ENCODE measurements at places on chromosomes 4 and X.

- no peak for DNase-seq
These were observed 125.1 kb upstream of the STX18 start for GRCh38 chr4:4666693-4667621.

DNA sequence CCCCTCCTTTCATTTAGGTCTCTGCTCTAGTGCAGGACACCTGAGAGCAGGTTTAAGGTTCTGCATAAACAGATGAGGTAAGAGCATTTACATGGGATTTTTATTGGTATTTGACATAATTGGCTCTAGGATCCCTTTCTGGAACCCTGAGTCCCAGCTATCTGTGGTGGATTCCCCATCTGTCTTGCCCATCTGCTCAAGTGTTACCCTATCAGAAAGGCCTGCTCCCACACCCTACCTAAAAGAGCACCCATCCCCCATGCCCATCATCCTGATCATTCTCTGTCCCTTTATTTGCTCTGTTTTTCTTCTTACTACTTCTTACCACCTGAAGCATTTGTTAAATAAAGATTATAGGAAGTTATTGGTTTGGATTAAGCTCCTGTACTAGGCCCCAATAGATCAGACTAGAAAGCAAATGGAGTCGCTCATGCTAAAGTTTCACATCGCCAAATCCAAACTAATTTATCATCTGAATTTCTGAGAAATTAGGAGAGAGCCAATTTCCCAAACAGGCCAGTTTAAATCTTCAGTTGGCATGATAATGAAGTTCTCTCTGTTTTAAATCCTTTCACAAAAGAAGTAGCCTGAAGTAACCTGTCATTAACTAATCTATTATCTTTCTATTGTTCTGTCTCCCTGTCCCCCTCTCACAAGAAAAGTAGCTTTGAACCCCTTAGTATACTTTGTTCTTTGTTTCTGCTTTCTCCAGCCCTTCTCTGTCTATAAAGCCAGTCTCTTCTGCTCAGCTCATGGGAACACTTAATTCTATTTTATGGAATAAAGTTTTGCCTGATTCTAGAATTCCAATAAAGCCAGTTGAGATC is 178.6 kb downstream of the ZNF674 start:
- no peak for DNase-seq

DNA sequence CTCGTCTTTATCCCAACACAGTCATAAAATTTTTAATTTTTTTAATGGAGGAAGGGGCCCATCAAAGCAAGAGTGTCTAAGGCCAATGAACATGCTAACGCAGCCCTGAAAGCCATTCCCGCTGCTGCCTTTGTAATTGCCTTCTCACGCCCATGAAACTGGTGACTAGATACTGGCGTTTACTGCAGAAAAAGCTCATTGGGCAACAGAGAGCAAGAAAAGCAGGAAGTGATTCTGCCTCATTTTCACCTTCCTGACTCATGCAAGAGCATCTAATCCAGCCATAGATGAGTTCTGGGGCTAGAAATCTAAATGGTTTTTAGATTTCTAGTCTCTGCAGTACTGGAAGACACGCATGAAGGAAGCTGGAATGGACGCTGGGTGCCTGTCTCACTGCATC is 72.5 kb downstream of the ANXA3 start:
- DNase-seq = no peak

- peak; percentile 32 for DNase-seq
These were observed 107.6 kb downstream of the DCTD start for GRCh38 chr4:182809417-182810102.

DNA sequence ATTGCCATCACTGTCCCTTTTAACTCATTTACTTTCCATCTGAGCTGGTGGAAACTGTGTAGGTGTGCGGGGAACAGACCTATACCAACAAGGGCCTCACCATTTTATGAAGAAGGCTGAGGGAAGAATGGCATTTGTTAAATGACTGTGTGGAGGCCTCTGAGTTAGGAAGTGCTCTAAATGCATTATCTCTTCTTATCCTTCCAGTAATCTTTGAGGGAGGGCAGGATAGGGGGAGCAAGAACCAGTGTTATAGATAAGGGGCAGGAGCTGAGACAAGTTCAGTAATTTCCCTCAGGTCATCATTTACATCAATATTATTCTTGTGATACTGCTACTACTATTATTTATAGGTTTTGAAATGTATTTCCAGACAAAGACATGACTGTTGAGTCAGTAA is 122.4 kb upstream of the PDLIM3 start:
- no peak for DNase-seq

DNA sequence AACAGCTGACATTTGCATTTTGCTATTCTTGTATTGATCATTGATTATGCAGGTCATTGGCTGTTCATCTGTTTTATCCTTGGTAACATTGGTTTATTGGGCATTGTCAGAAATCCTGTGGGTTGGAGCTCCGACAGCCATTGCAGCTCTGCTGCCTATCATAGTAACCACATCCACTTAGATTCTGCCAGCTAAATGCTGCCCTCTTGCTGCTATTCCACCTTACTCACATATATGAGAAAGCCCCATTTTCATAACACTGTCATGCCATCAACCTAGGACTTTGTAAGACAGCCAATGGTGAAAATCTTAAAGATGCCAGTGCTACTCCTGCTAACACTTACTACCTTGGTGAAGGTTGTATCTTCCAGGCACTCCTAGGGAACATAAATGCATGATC is 187.3 kb upstream of the CXCL13 start:
- DNase-seq = no peak

- no peak for DNase-seq
These were observed 45.6 kb upstream of the ANK2 start for GRCh38 chr4:113003841-113004240.

DNA sequence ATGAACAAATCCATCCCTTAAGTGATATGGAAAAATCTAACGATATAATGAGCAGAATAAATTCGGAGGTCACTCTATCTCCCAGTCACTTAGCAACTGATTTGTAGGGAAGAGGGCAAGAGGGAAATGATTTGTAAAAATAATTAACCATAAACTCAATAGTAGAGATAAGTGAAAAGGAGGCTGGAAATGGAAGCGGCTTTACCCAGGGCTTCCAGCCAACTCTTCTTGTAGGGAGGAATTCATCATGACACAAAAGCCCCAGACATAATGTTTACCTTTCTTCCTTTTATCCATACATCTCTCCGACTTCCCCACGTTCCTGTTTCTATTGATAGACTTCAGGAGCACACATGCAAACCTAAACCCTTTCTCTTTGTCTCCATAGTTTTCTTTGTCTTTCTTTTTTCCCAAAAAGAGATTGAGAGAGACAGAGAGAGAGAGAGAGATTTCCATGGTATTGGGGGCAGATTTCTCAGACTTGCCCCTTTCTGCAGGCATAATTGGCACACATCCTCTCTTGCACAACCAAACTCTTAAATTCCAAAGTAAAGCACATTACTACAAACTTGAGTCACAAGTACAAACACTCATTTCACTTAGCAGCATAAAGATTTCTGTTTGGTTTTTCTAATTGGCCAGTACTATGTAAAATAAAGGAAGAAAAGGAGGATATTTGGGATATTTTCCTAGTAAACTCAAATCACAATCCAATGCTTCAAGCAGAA is 140.9 kb downstream of the MAPK10 start:
- DNase-seq = no peak

DNA sequence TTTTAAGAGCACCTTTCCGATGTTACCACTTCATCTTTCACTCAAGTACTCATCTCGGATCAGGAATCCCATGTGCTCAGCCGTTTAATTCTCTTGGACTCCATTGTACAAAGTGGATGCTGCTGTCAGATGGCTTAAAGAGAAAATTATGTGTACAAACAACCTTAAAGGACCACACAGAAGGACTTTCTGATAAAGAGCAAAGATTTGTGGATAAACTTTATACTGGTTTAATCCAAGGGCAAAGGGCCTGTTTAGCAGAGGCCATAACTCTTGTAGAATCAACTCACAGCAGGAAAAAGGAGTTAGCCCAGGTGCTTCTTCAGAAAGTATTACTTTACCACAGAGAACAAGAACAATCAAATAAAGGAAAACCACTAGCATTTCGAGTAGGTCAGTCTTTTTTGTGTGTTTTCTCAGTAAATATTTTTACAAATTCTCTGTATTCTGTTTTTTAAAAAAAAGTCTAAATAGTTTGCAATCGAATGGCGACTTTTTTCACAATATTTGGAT is 20.1 kb downstream of the MMAA start:
- no peak for DNase-seq

- DNase-seq = no peak
These were observed 172.8 kb downstream of the SMIM20 start for GRCh38 chr4:26086621-26087441.

GRCh38 chrX:129875669-129876068 is 30.3 kb upstream of the UTP14A start:
- DNase-seq = no peak

- no peak for DNase-seq
These were observed 167.2 kb downstream of the KDR start for GRCh38 chr4:54958236-54958635.

DNA sequence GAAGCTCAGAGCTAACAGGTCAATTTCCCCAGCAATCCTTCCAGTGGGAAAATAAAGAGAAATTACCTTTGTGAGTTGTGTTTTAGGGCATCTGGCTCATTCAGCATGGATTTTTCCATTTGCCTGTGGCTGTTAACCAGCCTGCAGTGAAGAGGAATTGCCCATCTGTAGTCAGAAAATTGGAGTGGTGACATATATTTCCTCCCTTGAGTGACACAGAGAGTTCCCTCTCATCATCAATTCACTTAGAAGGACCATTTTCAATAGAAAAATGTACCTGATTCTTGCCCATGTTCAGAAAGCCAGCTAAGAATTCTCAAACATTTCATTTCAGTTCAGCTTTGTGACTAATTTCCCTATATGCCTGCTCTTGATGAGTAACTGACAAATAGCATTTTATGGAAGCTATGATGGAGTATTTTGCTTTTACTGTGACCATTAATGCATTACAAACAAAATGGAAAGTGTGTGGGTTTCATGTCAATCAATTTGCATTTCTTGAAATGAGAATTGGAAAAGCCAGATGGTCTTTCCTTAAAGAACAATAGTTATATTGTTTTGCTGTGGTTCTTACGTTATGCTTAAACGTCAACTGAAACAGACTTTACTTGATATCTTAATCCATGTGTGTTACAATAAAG is 155.8 kb downstream of the NWD2 start:
- no peak for DNase-seq

- no peak for DNase-seq
These were observed 9.5 kb downstream of the ENOX2 start for GRCh38 chrX:130893356-130894085.

- no peak for DNase-seq
These were observed 7.8 kb downstream of the HMGB3 start for GRCh38 chrX:150990910-150991309.

DNA sequence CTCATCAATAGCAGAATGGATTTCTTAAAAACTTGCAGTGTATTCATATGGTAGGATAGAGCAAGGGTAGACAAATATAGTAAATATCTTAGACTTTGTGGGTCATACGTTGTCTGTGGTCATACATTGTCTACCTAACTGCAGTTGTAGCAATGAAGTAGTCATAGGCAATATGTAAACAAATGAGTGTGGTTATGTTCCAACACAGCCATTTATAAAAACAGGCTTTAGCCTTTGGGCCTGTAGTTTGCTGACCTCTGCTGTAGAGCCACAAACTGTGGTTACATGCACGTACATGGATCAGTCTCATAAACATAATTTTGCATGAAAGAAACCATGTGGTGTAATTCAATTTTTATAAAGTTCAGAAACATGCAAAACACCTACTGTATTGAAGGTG is 98.9 kb downstream of the LARP1B start:
- DNase-seq = no peak

GRCh38 chrX:9144701-9145241 is 110.8 kb upstream of the FAM9B start:
- no peak for DNase-seq

- no peak for DNase-seq
These were observed 780 bp upstream of the NKRF start for GRCh38 chrX:119607018-119607389.

GRCh38 chr4:107388736-107389274 is 331.2 kb downstream of the PAPSS1 start:
- no peak for DNase-seq

DNA sequence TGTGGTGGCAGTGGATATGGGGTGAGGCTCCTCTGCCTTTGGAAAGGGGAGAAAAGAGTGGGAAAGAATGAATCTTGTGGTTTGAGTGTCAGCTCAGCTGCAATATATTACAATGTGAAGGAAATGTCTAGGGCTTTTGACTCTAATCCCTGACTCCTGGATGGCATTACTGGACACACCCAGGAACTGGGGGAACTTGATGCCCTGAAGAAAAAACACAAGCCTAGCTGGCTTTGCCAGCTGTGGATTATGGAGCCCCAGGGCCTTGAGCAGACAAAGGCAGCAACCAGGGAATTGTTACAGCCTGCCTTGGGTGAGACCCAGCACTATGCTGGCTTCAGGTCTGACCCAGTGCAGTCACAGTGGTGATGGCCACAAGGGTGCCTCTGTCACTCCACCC is 57.1 kb upstream of the CYSLTR1 start:
- DNase-seq = no peak

GRCh38 chr4:185916683-185917082 is 104.7 kb upstream of the SORBS2 start:
- no peak for DNase-seq

DNA sequence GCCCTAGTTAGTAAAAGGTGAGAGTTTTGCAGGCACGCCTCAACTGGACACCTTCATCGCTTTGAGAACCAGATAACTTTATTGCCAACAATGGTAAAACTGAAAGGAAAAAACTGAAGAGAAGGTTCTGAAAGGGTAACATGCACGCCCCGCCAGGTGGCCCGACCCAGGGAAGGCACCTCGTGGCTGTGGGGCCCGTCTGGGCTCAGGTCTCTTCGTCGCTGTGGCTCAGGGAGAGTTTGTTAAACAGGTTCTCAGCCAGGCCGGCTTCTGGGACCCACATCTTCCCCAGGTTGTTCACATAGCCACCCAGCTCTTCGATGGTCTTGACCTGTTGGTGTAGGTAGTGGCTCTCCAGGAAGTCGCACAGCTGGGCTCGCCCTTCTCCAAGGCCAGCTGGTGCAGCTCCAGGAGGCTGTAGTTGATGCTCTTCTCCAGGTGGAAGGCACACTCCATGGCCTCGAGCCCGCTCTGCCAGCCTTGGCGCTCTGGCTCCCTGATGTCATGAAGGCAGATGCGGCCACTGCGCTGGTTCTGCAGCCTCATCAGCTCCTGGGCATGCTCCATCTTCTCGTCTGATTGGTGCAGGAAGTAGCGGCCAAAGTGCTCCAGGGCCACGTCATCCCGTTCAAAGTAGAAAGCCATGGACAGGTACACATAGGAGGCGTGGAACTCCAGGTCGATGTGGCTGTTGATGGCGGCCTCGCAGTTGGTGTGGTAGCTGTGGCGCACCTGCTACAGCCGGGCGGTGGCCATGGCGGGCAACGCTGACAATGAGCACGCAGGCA is 69.7 kb downstream of the FAM47C start:
- no peak for DNase-seq

DNA sequence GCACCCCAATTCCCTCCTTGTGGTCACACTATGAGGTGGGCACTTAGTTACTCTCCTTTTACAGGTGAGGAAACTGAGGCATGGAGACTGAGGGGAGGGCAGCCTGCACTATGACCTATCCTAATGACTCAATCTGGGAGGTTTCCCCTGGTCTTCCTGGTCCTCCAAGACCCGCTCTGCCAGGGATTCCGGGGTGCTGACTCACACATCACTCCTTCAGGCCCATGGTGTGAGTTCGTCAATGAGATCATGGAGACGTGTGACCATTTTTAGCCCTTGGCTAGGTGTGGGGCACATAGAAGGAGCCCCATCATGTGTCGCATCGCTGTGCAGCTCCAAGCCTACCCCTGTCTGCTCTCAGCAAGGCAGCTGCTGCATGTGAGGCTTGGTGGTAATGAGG is 32.4 kb upstream of the BCOR start:
- no peak for DNase-seq

Measured in activated T-cell treated with anti-CD3 and anti-CD28 coated beads, Interleukin-2, amount 50 U/mL, for 48 hours (primary cell).